ENCODE measurements at places on chromosomes 7 and 10.

GRCh38 chr10:133475821-133476640 is 22.3 kb downstream of the SCART1 start:
- no peak for DNase-seq

DNA sequence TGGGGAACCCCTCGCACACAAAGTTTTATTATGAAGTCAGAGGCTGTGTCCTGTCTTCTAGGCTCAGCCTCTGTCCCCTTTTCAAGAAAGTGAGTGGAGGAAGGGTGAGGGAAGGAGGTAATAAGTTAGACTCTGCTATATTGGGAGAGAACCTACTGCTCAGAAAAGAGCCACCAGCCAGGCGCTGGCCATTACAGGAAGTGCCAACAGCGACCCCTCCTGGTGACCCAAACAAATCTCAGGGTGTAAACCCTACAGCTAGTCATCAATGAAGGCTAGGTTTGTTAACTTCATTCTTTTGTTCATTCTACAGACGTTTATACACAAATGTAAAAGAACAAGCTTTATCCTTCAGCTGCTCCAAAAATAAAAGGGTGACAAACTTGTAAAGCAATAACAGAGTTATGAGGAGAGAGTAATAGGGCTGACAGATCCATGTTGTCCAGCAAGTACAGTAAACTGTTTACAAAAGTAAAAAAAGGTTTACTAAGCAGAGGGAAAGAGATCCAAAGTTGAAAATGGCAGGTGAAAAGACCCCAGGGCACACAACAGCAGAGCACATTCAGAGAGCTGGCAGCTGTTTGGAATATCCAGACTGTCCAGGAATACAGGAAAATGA is 82.7 kb downstream of the FAM204A start:
- DNase-seq = peak; percentile 35

DNA sequence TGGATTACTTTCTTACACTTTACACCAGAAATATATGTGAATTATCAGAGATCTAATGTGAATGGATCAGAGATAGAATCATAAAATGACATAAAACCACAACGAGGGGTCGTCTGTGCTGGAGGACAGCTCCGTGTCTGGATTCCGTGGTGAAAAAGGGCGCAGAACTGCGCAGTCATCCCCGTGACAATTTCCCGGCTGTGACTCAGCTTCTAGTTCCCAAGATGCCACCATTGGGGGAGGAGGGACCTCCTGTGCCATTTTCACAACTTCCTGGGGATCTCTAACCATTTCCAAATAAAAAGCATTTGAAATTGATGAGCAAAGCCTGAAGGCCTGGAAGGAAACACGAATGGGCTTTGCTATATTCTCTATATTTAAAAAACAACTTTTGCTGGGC is 72.1 kb downstream of the PDGFA start:
- DNase-seq = no peak

DNA sequence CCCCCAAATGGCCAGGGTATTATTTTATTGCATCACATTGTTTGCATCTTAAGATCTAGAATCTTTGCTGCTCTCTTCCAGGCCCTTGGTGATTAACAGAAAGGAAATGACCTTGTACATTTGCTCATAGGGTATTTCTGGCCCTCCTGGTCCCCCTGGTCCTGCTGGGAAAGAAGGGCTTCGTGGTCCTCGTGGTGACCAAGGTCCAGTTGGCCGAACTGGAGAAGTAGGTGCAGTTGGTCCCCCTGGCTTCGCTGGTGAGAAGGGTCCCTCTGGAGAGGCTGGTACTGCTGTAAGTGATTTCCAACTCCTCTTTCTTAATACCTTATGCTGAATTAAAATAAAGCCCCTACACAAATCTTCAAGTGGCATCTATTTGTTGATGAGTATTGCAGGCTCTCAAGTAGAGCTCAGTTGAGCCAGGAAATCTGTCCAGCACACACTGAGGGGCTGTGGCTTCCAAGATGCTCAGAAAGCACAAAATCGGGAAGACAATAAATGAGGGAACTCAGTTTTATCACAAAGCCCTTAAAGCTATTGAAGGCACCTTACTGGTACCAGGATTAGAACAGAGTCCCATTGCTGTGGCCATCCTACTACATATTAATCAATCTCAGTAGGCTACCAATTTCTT is 28.2 kb downstream of the COL1A2 start:
- no peak for DNase-seq

GRCh38 chr7:100483722-100484672 is at the start of gene NYAP1:
TSS of gene NYAP1 (plus strand) at chr7:100483927. CDS start at chr7:100485312, 1,385 bp downstream.
- no peak for DNase-seq

- no peak for DNase-seq
Measured at GRCh38 chr10:93006435-93007039, 54.1 kb upstream of the CYP26C1 start.

GRCh38 chr10:31635415-31636065 is 293.1 kb downstream of the ARHGAP12 start:
- DNase-seq = no peak

DNA sequence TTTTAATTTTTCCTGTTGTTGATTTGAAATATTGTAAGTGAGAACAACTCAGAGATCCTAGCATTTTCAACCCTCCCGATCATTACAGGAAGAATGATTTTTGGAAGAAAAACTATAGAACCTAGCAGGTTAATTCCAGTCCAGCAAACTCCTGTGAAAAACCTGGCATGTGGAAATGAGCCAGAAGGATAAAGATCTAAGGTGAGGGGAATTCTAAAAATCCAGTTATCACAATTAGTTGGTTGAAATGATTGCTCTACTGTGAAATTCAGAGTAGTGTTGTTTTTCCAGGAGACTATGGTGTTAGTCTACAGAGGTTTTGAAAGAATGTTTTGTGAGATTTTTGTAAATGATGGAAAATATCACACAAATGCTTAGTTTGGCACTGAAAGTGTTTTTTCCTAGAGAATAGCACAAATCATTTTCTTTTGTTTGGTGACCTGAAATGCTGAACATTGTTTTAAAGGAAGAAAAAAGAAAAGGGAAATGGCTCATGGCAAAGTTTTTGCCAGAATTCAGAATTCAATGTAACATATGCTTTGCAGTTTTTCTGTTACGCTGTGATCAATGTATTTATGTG is 152.4 kb upstream of the SLC26A5 start:
- no peak for DNase-seq

Data from stimulated activated CD4-positive, alpha-beta T cell treated with anti-CD3 and anti-CD28 coated beads, Interleukin-1b, Interleukin-23, amount 100 ng/mL, for 48 hours (primary cell).